ENCODE measurements at places on chromosomes 7 and 10.

- no peak for DNase-seq
These were observed 178.1 kb downstream of the EVX1 start for GRCh38 chr7:27420702-27421101.

DNA sequence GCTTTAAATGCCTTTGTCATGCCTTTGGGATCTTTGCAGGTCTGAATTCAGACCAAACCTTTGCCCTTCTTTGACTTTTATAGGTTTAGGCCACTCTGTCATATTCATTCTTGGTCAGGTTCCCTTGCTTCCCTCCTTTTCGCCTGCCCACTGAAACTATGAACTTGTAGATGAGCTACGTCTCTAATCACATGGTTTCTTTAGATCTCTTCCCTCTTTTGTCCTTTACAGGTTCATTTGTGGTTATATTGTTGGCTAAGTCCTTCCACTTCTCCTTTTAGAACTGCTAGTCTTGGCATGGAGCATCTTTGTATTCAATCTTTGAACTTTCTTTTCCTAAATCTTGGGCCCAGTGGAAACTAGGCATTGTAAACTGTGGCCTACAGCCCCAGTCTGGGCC lies 104.0 kb upstream of the ZEB1 start:
- no peak for DNase-seq

- DNase-seq: no peak
These were observed 115.1 kb downstream of the TPK1 start for GRCh38 chr7:144720710-144721109.

GRCh38 chr10:72932259-72933015 lies 22.2 kb downstream of the PLA2G12B start:
- no peak for DNase-seq

GRCh38 chr7:954330-955238 lies at the start of gene ADAP1:
ADAP1 (minus strand) TSS chr7:954680; CDS start chr7:954477, 203 bp downstream.
- no peak for DNase-seq

DNA sequence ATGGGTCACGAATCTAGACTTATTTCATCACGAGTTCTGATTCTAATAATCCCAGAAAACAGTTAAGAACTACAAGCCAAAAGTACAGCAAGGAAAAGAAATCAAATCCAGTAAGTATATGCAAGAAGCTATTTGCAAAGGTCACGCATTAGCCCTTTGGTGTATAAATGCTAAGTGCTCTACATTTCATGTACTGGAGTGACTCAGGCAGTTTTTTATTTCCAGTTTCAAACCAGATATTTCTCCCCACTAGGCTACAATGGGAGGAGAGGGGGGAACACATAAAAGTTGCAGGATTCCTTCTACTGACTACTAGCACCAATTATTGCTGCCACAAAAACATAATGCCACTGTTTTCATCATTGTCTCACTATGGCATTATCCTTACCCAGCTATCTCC lies 148.0 kb downstream of the NRCAM start:
- no peak for DNase-seq

GRCh38 chr7:116340201-116340847 lies 130.0 kb downstream of the TES start:
- no peak for DNase-seq

DNA sequence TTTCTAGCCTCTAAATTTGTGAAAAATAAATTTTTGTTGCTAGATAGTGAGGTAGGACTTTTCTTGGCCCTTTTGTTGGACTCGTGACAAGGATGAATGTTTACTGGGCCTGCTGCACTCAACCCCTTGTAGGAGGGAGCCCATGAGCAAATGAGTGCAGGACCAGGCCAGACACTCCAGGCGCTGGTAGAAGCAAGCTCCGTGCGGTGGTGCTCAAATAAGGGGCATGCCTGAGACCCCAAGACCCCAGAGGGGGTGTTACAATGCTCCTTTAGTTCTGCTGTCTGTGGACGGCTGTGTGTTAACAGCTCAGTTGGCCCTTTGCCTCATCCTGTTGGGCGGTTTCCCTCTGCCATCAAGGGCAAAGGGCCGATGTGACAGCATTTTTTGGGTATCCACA lies 1195.3 kb upstream of the PHF14 start:
- DNase-seq: no peak

DNA sequence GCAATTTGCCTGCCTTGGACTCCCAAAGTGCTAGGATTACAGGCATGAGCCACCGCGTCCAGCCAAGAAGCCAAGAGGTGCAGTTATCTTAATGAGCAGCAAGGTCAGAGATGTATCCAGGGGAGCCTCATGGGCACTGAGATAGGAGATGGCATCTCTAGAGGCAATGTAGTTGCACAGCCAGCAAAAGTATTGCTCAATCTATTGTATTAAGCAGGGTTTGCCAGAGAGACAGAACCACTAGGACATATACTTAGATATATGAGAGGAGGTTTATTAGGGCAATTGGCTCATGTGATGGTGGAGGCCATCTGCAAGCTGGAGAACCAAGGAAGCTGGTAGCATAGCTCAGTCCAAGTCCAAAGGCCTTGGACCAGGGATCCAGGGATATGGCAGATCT lies 16.3 kb upstream of the VPS26A start:
- DNase-seq: no peak

DNA sequence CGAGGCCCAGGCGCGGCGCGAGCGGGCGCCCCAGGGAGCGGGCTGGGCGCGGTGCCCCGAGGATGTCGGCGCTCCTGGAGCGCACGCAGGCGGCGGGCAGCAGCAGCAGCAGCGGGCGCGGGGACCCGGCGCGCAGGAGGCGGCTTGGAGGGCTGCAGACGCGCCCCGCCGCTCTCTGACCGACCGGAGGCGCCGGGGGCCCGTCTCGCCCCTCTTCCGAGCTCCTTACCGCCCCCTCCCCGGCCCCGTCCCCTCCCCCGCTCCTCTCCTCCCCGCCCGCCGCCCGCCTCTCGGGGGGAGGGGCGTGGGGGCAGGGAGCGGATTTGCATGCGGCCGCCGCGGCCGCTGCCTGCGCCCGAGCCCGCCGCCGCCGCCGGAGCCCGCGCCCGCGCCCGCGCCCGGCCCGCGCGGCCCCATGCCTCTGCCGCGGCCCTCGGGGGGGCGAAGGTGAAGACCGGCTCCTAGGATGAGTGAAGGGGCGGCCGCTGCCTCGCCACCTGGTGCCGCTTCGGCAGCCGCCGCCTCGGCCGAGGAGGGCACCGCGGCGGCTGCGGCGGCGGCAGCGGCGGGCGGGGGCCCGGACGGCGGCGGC lies at the start of gene NRG3:
TSS of gene NRG3 (plus strand) at position 320 of the 592 bp plus-strand sequence.
- no peak for DNase-seq

GRCh38 chr7:1130021-1130990 lies 29.7 kb downstream of the ZFAND2A start:
- DNase-seq: no peak

GRCh38 chr10:60434418-60435046 lies 44.9 kb upstream of the ANK3 start:
- no peak for DNase-seq

DNA sequence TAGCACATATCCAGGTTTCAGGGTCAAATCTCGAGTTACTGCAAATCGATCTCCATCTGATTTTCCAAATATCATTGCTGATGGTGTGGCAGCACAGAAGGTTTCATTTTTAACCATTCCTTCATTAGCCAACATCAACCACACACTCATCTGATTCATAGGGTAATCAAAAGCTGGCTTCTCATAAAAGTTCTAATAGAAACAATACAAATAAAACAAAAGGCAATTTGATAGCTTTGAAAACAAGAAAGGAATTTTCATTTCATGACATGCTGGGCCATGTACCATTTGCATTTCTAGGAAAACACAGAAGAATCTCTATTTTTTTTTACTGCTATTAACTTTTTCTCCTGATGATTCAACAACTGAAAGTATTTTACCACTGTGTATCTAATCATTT lies 147.7 kb upstream of the SLC26A5 start:
- DNase-seq: no peak

GRCh38 chr10:13788711-13789447 lies 202.1 kb downstream of the PRPF18 start:
- DNase-seq: no peak

GRCh38 chr7:157928171-157928794 lies 591.5 kb downstream of the DNAJB6 start:
- DNase-seq: no peak

- DNase-seq: no peak
These were observed 436.1 kb downstream of the TYW1 start for GRCh38 chr7:67432536-67433234.

DNA sequence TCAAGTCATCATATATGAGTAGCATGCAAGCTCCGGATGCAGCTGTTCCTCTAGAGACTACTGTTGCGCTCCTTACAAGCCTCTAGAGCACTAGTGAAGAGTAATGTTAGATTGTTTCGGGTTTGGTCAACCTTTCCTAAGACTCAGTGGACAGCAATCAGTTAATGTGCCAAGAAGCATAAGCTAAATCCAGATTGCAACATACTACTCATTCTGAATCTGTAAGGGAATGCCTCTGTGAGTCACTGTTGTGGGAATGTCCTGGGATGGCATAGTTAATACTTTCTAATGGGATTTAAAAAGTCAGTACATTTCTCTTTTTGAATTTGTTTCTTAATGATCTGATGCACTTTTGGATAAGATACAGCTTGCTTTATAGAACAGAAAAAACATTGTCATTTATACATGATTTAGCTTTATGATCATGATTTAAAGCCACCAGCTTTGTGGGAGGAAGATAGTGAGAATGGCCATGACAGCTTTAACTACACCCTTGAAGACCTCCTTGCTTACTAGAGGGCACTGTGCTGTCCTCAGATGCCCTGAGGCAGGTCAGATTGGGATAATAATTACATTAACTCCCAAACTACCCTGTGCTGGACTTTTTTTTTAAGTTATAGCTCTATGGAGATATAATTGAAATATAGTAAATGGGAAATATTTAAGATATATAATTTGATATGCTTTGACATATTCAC lies 138.4 kb downstream of the SDK1 start:
- DNase-seq: no peak

DNA sequence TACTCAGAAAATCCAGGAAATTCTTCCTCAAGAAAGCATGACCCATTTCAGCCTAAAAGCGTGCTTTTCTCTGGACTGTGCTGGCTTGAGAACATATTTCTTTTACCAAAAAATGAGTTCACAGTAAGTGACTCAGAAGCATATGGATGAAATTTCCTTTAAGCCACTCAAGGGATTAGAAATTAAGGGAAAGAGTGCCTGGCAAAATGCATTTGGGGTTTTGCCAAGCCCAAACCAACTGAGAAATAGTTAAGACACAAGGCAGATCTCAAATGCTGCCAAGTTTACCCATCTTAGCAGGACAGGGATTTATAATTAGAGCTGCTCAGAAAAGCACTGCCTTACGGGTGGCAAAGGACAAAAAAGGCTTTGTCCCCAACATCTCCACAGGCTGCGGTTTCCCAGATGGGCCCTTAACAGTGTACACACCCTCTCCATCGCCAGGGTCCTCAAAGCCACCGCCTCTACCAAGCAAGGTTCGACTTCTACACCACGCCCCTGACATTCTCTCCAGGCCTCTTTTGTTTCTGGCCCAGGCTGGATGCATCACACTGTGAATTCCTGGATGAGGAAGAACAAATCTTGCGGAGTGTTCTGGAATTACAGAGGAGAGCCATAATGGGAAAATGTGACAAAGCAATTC lies 30.1 kb upstream of the CDHR3 start:
- DNase-seq: no peak

GRCh38 chr7:29372351-29373090 lies 177.9 kb downstream of the CHN2 start:
- DNase-seq: no peak
